NCI-H2081 treated with DMSO at 0.1 percent for 48 hours (cell line): ENCODE measurements at places on chromosomes 3 and 15.

DNA sequence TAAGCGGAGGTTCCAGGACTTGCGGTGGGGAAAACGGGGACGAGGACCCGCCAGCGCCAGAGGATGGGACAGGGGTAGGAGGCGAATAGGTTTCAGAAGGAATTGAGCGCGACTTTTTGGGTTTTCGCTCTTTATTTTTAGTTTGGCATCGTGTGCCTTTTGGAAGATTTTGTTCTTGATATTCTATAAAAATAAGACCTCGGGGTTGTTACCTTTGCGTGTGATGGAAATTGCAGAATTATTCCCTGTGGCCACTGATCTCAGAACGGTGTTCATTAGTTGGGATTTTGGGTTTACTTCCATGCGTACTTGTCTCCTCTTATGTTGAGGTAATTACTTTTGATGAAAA, 453 bp upstream of the CCDC14 start:
- DNase-seq = no peak

GRCh38 chr3:47227678-47228077, 54.9 kb downstream of the KIF9 start:
- DNase-seq = no peak

DNA sequence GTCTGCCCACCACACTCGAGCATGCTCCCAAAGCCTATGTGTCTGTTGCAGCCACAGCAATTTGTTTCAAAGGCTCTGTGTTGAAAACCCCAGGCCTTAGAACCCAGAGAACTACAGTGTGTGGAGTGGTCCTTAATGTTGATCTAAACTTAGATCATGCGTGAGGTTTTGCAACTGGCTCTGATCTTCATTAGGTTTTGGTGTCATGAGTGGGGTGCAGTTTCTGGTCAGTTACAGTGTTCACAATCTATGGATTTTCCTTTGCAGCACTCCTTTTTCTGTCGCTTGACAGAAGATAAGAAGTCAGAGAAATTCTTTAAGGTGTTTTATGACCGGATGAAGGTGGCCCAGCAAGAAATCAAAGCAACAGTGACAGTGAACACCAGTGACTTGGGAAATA, 213.0 kb upstream of the BHLHE40 start:
- no peak for DNase-seq

GRCh38 chr3:191296041-191296541, 33.1 kb upstream of the CCDC50 start:
- DNase-seq = no peak

- DNase-seq = no peak
These were observed 1.0 kb upstream of the MAP3K13 start for GRCh38 chr3:185361920-185362319.
